Cardiac septum (tissue), 1 donor: ENCODE measurements at places on chromosomes 1 and 21. TPM values are rescaled to one million over a fixed set of nuclear protein-coding genes. Genes with fewer than 3 reads are reported as not detected.

Gene DNASE2B
- total RNA-seq, result not detected

Gene ZNF692
- 18.1 TPM for total RNA-seq

Gene WRAP73
- total RNA-seq, result 14.3 TPM

Gene DARS2
- total RNA-seq, result 12.5 TPM

GRCh38 chr21:42561762-42562650 lies 48.4 kb downstream of the SLC37A1 start:
- DNase-seq, result peak; percentile 35

- no peak for DNase-seq
Observed at GRCh38 chr21:33245289-33245918, 15.7 kb downstream of the IFNAR2 start.

DNA sequence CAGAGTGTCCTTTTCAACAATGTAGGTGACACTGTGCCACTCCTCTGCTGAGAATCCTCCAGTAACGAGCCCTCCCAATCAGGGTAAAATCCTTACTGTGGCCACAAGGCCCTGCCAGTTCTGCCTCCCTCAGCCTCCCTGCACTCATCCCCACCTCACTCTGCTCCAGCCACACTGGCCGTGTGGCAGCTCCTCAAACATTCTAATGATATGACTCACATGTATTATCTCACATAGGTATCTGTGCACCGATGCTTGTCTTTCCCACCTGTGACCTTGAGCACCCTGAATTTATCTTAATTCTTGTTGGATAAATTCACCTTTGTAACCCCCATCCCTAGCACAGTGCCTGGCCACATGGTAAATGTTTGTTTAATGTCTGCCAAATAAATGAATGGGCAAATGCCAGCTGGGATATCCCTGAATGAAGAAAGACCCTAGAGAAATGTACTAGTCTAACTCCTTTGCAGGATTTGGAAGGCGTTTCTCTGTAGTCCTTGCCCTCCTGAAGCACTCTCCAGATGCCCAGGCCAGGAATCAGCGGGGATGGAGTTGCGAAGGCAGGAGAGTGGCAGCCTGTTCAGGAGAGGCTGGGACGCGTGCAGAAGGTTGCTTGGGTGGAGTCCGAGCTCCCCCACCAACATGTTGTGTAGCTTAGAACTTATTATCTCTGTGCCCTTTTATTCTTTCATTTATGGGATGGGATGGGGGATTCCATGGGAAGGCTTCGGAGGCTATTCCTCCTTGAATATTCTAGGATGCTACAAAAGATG lies 106.0 kb downstream of the TMEM53 start:
- peak; percentile 54 for DNase-seq

GRCh38 chr1:68321084-68321685 lies 88.9 kb upstream of the WLS start:
- DNase-seq, result no peak

DNA sequence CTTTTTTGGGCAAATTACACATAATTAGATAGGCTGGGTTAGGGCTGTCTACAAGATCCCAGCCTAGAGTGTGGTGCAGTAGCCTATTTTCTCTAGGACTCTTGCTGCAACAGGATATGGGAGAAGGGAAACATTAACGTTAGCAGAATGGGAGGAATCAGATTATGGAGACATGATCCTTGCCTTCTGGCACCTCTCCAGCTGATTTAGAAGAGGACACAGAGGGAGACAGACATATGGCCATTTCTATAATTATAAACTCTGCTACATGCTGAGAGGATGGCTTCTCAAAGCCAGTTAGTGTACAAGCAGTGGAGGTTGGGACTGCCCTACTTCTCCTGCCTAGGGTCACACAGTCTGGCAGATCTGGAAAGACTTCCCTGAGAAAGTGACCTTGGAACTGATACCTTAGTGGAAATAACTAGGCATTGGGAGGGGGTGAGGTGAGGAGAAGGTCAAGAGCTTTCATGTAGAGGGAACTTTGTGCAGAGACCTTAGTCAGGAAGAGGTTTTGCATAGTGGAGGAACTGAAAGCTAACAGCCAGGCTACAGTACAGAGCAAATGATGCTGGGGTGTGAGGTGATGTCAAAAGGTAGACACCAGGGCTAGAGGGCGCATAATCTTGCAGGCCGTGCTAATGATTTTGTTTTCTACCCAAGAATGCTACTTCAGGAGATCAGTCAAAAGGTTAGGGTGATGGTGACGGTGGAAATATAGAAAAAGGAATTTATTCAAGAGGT lies 1.2 kb upstream of the CD1D start:
- no peak for DNase-seq
